Activated CD4-positive, CD25-positive, alpha-beta regulatory T cell (primary cell): ENCODE measurements at places on chromosomes 2 and 18.

DNA sequence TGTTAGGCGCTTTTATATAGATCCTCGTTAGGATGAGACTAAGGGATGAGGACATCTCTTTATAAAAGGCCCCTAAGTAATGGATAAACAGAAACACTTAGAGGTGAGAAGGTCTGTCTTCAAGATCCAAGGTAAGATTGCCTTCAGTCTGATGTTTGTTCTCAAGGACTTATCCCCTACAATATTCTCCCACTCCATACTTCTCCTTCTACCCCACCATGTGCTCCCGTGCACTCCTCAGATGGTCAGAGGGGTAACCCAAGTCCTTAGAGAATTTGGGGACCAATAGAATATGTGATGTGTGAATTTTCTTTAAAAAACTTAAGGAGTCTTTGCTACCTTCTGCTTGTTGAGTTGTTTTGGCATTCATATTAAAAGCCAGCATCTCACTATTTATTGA, 23.1 kb downstream of the FOSL2 start:
- DNase-seq = no peak

DNA sequence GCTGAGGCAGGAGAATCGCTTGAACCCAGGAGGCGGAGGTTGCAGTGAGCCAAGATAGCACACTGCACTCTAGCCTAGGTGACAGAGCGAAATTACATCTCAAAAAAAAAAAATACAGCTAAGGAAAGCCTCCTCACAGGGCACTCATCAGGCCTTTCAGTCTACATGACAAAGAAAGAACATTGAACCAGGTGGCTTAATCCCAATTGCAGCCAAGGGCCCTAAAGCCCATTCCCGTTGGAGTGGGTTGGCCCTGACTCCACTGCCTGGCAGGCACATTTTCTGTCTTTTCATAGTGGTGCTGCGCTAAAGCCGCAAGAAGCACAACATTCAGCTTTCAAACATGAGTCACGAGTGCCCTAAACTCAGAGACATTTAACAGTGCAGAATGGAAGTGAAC, 372.5 kb downstream of the RNF144A start:
- DNase-seq = no peak

DNA sequence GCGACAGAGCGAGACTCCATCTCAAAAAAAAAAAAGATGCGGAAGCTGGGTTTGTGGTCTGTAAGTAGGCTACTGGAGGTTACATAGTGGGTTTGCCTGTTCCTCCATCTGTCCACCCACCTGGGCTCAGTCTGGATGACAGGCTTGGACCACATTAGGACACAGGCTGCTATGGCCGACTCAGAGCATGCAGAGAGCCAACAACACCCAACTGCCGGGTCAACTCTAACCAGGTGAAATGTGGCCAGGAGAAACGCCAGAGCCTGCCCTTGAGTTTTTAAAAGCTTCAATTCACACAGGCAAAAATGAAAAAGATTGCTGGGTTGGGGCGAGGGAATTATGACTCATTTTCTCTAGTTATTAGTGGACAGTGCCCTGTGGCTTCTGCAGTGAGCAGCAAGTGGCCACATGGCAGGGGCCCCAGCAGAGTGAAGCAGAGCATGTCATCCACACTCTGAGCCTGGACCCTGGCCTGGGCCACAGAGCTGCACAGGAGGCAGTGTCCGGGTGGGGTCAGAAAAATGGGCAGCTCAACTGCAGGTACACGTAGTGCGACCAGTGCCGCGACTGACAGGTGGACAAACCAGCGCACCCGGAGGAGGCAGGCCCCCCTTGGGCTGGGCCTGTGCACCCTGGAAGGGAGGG, 67.4 kb downstream of the BIN1 start:
- no peak for DNase-seq

GRCh38 chr18:79795446-79795845, 2.3 kb upstream of the KCNG2 start:
- DNase-seq = no peak

DNA sequence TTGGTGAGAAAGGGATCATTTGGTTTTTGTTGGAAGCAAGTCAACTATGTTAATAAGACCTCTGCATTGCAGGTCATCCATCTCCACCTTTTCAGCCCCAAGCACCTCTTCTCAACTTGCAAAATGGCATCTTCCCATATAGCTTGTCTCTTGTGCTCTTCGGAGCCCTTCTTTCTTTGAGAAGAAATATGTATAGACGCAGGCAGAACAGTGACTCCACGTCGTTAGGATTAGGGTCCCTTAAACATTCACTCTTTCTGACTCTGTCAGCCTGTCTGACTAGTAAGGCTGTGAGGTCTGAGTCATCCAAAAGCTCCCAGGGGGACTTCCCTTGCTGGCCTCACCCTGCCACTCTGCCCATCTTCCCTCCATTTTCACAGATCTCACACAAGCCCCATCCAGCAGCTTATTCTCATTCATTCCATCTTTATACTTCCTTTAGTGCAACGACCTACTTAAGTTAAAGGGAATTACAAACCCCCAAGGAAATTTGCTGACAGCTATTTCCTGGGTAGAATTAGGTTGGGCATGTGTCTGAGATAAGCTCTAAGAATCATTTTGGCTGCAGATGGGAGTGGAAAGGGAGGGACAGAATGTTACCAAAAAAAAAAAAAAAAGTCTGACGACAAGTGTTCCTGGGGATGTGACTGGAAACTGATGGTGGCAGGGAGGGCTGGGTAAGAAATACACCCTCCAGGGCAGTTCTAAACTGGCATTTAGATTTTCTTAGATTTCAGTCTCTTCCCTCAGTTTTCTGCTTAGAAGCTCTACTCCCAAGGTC, 37.7 kb upstream of the MEX3C start:
- DNase-seq = no peak

GRCh38 chr2:105274046-105274445, 32.5 kb downstream of the GPR45 start:
- DNase-seq = no peak

DNA sequence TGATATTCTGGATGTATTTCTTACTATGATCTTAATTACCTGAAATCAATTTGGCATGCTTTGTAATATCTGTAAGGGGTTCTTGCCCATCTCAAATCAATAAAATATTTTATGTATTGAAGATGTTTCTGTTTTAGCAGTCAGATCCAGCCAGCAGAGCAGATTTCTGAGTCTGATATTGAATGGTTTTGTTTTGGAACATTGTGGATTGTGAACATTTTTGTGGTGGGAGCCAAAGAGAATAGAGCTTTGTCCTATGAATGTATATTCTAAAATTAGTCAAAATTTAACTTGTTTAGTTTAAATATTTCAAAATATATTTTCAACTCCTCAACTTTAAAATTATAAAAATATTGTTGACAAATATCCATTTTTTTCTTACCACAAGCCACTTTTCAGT, 197.0 kb downstream of the UBE2E3 start:
- no peak for DNase-seq

DNA sequence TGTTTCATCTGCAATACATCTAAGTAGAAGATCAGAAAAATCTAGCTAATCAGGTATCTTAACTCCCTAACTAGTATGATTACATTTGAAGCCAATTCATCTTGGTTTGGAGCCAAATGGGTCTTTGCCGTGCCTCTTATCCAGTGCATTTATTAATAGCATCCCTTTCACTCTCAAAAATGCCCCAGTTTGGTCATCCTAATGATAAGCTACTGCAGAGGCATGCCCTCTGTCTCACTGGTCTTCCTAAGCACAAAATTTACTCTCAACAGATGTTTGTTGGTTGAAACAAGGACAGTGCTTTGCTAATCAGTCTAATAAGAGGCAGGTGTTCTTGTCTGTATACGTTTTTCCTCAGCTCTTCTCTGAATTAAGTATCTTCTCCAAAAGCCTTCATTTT, 403.2 kb downstream of the RAD51AP2 start:
- no peak for DNase-seq

DNA sequence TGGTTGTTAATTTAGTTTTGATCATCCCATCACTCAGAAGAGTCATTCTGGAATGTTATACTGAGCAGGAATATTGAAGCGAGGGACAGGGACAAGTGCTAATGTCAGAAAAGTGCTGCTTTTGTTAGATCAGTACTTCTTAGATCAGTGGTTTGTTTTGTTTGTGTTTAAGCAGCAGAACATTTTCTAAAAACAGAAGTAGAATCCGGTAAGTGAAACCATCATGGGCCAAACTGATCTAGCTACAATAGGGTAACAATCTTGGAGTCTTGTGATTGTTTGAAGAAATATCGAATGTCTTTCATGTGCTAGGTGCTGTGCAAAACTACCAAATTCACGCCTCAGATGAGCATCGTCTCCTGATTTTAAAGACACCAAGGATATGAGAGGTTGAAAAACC, 45.1 kb upstream of the SEC11C start:
- DNase-seq = no peak

DNA sequence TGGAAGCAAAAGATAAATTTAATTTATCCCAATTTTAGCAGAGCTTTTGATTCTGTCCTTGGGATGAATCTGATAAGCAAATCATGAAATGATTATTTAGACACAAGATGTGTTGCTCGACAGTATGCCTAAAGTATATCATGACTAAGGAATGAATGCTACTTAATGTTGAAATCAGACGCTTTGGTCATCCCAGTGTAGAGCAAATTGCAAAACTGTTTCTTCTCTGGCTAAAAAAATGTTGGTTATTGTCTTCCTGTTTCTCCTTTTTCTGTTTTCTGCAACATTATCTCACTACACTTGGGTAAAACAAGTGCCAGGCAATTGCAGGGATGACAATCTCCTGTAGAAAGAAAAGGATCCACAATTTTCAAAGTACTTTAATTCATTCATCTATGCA, 66.4 kb downstream of the BABAM2 start:
- DNase-seq = no peak

GRCh38 chr18:74171910-74172606, 23.7 kb downstream of the TIMM21 start:
- no peak for DNase-seq

GRCh38 chr2:146997945-146998344, 846.9 kb upstream of the ACVR2A start:
- DNase-seq = no peak

- no peak for DNase-seq
Measured at GRCh38 chr2:44944102-44944951, 2.8 kb downstream of the SIX3 start.

DNA sequence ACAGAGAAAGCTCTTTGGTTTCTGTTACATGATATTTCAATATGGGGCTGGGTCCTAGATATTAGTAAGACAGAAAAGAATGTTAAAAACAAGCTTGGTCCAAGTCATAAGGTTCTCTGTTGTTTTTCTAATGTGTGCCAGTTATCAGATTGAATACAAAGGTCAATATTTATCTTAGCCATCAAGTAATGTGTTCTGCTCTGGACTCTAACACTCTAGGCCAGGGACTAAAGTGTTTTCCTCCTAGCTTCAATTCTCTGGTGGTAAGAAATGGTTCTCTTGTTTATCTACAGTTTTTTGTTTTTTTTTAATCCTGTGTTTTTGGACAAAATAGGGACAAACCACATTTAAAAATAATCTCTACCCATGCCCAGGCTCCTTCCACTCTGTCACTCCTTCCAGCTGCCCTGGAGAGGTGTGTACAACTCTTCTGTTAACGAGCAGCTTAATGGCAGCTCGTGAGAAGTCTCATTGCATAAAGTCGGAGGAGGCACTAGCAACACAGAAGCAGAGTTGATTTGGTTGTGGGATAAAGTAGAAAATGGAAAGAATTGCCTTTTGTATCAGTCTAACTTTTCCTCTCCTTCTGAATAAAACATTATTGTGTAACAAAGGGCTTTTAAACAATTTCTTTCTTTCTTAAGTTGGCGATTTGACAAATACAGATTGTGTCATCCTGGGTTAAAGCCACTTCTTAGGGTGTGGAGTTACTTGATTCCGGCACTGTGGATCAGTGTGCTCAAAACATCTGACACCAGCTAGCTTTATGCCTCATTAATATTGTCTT, 8.0 kb upstream of the SESTD1 start:
- no peak for DNase-seq

- no peak for DNase-seq
Measured at GRCh38 chr18:37673671-37674070, 108.1 kb upstream of the CELF4 start.

GRCh38 chr2:38652431-38653273, 13.3 kb upstream of the GALM start:
- no peak for DNase-seq

- no peak for DNase-seq
Measured at GRCh38 chr18:55790296-55790695, 202.3 kb upstream of the TCF4 start.

DNA sequence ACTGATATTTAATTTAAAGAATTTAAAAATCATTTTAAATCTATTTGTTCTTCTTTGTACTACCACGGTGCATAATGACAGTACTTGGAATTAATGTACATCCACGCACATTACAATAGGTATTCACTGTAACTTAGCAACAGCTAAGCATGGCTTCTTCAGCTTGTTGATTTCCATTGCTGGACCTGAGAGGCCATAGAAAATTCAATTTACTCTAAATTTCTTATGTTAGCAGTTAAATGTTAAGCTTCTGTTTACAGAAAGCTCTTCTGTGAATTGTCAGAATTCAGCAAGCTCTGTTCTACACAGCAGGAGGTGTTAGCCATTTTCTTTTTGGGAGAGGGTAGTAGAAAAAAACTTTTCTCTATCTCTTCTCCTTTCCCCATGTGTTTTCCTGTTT, 1149.3 kb upstream of the CDH2 start:
- DNase-seq = no peak

DNA sequence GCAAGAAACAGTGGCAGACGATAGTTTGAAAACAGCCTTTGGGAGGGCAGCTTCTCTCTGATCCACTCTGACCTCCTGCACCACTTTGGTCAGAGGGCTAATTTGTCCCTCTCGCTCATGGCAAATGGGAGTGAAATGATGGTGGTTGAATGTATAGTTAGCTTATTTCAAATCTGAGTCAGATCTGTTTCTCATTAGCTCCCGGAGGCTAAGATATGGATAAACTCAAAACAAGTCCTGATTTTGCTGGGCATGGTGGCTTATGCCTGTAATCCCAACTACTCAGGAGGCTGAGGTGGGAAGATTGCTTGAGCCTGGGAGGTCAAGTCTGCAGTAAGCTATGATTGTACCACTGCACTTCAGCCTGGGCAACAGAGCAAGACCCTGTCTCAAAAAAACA, 145.0 kb downstream of the ALK start:
- DNase-seq = no peak

DNA sequence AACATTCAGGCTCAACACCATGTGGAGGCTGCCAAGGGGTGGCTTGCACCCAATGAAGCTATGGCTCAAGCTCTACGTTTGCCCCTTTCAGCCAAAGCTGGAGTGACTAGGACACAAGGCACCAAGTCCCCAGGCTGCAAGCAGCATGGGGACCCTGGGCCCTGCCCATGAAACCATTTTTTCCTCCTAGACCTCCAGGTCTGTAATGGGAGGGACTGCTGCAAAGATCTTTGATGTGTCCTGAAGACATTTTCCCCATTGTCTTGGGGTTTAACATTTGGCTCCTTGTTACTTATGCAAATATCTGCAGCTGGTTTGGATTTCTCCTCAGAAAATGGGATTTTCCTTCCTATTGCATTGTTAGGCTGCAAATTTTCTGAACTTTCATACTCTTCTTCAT, 51.0 kb downstream of the PDE1A start:
- DNase-seq = no peak

- DNase-seq = no peak
Measured at GRCh38 chr18:10242936-10243680, 211.3 kb upstream of the APCDD1 start.

- no peak for DNase-seq
Measured at GRCh38 chr2:121244616-121245015, 40.4 kb downstream of the TFCP2L1 start.

GRCh38 chr2:105915005-105915558, 170.4 kb downstream of the NCK2 start:
- no peak for DNase-seq

GRCh38 chr2:8119782-8120505, 561.9 kb upstream of the ID2 start:
- no peak for DNase-seq

GRCh38 chr2:186588940-186589611, 780 bp upstream of the ITGAV start:
- no peak for DNase-seq

GRCh38 chr18:45567123-45567522, 48.2 kb upstream of the SLC14A2 start:
- no peak for DNase-seq
